ENCODE measurements at places on chromosomes 6 and 20.

DNA sequence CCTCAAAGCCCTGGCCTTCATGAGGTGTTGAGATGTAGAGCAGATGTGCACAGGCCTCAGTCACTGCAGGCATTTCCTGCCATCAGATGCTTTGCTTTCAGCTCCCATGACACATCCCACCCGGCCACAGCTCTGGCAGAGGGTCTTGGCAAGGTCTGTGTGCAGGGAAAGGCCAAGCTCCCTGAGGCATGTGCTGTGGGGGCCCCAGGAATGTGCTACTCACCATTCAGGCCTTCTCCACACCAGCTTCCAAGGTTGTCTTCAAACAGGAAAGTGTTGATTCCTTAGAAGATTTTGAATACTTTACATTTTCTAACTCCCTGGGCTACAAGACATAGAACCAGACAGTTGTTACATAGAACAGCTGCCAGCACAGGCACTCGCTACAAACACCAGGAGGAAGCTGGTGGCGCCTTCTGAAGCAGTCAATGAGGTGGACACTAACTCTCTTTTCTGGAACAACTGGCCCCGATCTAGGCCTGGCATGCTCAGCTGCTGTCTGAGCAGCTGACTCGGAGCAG is 27.8 kb downstream of the CASS4 start:
- no peak for DNase-seq

- DNase-seq = no peak
These were observed 30.2 kb downstream of the CSNK2A1 start for GRCh38 chr20:513429-513828.

GRCh38 chr6:112141707-112142106 is 54.3 kb downstream of the FAM229B start:
- no peak for DNase-seq

GRCh38 chr6:80446454-80447045 is 340.1 kb downstream of the BCKDHB start:
- DNase-seq = no peak

GRCh38 chr6:68719761-68720160 is 84.7 kb downstream of the ADGRB3 start:
- DNase-seq = no peak

DNA sequence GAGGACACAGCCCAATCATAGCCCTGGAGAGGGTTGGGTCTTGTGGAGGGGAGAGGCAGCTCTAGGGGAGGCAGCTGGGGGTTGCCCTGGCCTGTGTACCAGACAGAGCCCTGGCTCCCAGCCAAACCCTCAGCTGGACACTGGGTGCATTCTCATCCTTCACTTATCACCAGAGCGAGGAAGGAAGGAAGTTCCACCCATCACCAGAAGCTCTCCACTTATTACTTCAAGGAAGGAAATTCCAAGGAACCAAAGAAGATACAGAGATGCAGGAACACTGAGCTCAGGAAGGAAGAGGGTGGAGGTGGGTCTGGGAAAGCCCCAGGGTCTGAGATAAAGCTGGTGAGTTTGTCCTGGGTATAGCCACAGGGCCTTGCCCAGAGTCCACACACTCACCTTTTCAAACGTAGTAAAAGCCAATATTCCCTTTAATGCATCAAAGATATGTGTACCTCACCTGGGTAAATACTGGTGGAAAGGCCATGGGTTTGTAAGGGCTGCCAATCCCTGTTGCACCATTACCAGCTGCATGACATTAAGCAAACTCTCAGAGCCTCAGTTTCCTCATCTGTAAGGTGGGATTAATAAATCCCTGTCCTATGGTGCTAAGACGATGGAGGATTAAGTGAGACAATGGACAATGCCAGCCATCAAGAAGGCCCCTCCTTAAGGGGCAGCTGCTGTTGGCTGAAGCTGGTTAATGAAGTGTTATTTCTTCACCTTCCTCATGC is 109.7 kb upstream of the NAA20 start:
- DNase-seq = no peak

- no peak for DNase-seq
These were observed 4.7 kb downstream of the SIRPB2 start for GRCh38 chr20:1486566-1486965.

- no peak for DNase-seq
These were observed 94.0 kb downstream of the ADGRG6 start for GRCh38 chr6:142395768-142396231.

DNA sequence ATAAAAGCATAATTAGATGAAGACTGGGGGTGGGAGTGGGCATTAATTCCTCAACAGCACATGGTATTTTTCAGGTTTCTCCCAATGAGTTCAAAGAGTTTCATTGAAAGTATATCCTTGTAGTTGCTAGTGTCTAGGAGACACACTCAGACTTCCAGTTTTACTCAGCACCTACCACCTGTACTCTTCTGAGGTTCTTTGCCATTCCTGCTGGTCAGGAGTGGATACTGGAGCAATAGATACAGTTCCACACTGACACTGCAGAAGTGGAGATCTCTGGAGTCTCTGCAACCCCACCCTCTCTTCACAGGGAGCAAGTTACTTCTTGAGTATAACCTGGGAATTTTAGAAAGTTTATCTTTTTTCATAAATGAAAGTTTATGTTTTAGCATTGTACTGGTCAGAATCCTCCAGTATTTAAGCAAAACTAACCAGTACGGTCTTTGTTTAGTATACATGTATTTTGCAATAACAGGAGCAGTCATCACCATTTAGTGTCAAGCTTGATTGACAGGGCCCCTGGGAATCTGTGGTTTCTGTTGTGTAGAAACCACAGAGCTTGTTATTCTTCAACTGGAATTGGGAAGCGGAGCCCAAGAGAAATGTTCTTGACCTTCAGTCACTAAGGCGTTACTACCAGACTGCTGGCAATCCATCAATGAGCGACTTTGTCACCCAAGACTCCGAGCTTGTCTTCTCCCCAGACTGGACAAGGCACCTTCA is 148.1 kb downstream of the ZDHHC14 start:
- no peak for DNase-seq

DNA sequence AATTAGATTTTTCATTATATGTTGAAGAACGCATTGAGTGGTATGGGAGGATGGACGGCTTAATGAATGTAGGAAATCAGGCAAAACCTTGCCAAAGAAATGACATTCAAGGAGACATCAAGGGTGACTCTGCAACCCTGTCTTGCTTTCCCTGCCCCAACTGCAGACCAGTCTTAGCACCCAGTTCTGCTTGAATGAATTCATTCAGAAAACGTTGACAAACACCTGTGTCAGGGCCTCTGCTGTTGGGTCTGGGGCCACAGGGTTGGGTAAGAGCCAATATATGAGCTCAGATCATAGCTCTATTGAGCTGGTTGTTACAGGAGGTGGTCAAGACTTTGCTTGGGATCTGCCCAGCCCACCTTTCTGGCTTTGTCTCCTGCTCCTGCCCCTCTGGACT is 7.7 kb upstream of the ASXL1 start:
- no peak for DNase-seq

- DNase-seq = no peak
These were observed 164.1 kb upstream of the ECI2 start for GRCh38 chr6:4299476-4299875.

GRCh38 chr6:31122791-31123706 is 2.8 kb upstream of the CDSN start:
- DNase-seq = peak; percentile 48

DNA sequence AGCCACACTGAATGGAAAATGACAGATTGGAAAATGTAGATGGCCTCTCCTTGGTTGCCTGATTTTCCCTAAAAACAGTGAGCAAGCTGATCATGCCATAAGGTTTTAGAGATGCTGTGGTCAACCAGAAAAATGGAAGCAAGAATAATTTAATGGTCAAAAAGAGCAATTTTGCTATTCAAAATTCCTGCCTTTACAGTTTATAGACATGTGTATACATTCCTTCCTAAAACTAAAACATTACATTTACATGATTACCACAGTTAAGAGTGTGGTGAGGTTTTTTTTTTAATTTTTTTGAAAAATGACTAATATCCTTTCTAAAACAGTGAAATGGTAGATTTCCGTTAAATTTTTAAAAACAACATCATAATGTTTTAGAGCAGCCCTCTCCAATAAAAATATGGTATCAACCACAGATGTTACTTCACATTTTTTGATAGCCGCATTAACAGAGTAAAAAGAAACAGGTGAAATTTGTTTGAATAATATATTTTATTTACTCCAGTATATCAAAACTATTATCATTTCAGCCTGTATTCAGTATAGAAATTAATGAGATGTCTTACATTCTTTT is 407.0 kb upstream of the SOX4 start:
- DNase-seq = no peak

DNA sequence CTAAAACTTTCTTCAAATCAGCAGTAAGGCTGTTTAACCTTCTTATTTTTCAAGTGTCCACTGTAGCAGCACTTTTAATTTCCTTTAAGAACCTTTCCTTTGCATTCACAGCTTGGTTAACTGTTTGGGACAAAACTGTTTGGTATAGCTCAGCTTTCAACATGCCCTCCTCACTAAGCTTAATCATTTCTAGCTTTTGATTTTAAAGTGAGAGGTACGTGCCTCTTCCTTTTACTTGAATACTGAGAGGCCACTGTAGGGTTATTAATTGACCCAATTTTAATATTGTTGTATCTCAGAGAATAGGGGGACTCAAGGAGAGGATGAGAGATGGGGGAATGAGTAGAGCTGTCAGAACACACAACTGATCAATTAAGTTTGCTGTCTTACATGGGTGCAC is 129.5 kb upstream of the MMS22L start:
- no peak for DNase-seq

DNA sequence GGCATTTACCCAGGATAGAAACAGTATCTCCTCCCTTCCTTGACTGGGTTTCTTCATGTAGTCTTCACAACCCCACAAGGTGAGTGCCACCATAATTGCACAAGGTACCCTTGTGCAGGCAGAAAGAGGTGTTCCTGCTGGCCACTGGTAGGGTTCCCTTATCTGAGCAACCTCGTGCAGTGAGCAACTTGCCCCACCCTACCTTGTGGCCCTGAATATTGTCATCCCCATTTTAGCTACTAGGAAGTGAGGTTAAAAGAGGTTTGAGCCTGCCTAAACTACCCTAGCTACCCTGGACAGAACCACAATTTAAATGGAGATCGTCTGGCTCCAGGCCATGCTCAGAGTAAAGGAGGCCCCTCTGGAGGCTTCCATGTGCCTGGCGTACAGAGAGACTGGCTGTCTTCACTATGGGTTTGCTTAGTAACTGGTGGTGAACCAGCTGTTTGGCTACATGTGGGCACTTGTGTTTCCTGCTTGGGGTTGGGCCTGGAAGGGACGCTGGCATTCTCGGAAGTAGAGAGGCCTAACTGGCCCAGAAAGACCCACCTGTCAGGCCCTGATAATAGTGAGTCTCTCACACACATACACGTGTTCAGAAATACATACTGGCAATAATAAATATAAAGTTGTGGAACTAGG is 148.8 kb downstream of the LRFN2 start:
- DNase-seq = no peak

DNA sequence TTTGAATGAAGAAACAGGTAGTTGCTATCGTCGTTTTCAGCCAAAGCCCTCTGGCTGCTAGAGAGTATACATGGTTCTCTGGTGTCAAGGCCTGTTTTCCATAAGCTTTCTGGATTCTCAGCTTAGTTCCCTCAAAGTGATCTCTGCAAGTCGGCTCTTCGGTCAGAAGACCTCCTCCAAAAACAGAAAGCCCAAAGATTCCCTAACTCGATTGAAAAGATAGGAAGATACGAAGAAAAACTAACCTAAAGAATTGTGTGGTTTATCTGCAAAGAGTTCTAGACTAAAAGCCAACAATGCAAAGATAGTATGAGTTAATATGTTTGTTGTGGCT is 545 bp upstream of the ASCC3 start:
- DNase-seq = no peak

- no peak for DNase-seq
These were observed 16.8 kb downstream of the LINC00237 start for GRCh38 chr20:21089391-21089790.

- DNase-seq = no peak
These were observed 2.8 kb upstream of the CALHM4 start for GRCh38 chr6:116550796-116551195.

DNA sequence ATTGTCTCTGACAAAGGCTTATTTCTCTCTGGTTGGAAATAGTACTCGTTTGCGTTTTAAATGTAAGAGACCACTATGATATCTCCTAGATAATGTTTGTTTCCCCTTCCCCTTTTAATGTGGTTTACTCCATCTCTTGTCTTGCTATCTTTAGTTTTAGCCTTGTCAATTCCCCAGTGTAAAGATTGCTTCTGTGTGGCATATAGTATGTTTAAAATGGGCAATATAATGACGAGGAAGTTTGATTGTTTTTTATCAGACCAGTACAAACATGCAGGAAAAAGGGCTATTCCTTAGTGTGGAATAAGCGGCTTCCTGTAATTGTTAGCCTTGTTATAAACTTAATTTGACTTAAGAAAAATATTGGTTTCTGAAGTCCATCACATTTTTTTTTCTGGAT is 3.1 kb downstream of the QKI start:
- DNase-seq = no peak

- no peak for DNase-seq
These were observed 36.1 kb upstream of the FBXO30 start for GRCh38 chr6:145850671-145851070.

DNA sequence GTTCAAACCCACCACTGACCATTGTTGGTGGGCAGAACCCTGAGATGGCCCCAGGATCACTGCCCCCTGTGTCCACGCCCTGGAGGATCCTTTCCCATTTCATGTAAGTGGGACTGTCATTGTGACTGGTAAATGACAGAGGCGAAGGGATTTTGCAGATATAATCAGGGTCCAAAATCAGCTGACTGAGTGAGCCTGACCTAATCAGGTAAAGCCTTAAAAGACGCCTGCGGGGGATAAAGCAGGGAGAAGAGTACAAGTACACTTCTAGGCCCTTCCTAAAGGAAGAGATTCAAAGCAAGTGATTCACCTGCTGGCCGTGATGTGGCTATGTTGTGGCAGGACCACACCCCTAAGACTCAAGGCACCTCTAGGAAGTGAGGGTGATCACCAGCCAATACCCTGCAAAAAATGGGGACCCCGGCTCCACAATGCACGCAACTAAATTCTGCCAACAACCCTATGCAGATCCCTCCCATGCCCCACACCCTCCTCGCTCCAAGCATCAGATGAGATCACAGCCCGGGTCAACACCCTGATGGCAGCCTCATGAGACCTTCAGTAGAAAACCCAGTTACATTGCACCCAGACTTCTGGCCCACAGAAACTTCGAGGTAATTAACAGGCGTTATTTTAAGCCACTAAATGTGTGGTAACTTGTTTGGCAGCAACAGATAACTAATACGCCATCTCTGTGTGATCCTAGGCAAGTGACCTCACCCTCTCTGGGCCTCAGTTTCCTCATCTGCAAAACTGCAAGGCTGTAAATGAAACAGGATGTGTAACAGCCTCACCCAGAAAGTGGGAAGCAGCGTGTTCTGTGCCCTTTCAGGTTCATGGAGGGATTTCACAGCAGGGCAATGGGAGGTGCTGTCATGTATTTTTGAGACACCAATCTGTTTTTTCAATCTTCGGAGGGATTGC is 11.3 kb downstream of the PREX1 start:
- DNase-seq = no peak

DNA sequence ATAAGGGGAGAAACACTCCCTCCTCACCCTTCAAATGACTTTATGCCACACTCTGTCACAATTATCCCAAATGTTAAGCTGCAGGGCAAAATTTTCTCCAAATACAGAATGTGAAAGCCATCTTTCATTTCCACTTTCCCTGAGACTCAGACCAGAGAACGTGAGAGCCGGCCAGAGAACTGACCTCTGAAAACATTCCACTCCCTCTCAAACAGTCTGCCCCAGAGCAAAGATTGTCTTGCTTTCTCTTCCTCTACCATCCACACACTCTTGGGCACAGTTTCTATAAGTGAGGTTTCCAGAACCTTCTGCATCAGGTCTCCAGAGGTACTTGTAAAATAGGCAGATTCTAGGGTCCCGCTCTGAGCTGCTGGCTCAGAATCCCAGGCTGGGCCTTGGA is 278.1 kb downstream of the FRK start:
- DNase-seq = no peak

GRCh38 chr6:44951253-44951747 is 376.8 kb upstream of the RUNX2 start:
- no peak for DNase-seq

Measured in BE2C (cell line).